ENCODE measurements at places on chromosomes 12 and 14.

DNA sequence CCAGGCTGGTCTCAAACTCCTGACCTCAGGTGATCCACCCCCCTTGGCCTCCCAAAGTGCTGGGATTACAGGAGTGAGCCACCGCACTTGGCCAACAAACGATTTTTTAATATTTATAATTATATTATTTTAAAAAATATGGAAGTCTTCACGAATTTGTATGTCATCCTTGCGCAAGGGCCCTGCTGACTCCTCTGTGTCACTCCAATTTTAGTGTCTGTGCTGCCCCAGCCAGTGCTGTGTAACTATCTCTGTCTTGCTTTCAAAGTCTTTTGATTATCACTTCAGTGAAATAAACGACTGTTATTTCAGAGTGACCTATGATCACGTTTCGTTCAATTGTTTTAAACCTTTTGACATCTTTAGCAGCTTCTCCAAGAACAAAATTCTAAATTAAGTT lies 13.1 kb upstream of the MMP17 start:
- DNase-seq, result no peak

GRCh38 chr12:120134307-120134980 lies 17.9 kb upstream of the RAB35 start:
- no peak for DNase-seq

- no peak for DNase-seq
These were observed 63.8 kb downstream of the CDC42BPB start for GRCh38 chr14:102993523-102993922.

DNA sequence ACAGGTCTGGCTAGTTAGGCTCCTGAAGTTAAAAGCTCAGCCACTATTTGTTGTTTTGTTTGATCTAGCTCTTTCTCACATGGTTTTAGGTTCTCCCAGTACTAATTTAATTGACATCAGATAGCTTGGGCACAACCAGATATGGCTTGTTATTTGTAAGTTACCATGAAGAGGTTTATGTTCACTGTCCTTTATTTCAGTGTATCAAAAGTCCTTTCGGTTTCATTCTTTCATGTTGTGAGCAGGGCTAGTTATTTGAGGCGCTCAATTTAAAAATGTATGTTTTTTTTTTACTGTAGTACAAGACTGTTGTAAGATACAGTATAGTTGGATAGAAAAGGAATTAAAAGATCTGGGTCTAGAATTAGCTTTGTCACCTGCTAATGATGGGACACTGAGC lies 7.0 kb downstream of the GPX2 start:
- DNase-seq, result no peak

GRCh38 chr14:92731622-92732115 lies 16.8 kb downstream of the LGMN start:
- DNase-seq, result no peak

- DNase-seq, result no peak
These were observed 437.9 kb upstream of the SOX5 start for GRCh38 chr12:24387381-24387780.

DNA sequence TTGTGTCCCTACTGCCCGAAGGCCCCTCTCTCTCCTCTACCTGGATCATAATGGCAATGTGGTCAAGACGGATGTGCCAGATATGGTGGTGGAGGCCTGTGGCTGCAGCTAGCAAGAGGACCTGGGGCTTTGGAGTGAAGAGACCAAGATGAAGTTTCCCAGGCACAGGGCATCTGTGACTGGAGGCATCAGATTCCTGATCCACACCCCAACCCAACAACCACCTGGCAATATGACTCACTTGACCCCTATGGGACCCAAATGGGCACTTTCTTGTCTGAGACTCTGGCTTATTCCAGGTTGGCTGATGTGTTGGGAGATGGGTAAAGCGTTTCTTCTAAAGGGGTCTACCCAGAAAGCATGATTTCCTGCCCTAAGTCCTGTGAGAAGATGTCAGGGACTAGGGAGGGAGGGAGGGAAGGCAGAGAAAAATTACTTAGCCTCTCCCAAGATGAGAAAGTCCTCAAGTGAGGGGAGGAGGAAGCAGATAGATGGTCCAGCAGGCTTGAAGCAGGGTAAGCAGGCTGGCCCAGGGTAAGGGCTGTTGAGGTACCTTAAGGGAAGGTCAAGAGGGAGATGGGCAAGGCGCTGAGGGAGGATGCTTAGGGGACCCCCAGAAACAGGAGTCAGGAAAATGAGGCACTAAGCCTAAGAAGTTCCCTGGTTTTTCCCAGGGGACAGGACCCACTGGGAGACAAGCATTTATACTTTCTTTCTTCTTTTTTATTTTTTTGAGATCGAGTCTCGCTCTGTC lies 1.8 kb downstream of the INHBE start:
- no peak for DNase-seq

DNA sequence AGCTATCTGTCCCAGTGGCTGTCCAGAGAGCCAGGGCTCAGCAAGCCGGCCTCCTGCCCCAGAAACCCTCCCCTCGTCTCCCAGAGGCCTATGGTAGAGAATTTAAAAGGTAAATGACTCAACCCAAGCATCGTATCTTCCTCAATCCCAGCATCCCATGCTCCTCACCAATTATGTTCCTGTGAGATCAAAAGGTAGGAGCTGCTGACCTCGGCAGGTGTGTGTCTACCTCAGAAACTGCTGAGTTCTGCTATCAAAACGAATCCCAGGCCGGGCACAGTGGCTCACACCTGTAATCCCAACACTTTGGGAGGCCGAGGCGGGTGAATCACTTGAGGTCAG lies 49.3 kb downstream of the FOXN3 start:
- no peak for DNase-seq

GRCh38 chr12:65462484-65462883 lies 184.0 kb downstream of the MSRB3 start:
- DNase-seq, result no peak

DNA sequence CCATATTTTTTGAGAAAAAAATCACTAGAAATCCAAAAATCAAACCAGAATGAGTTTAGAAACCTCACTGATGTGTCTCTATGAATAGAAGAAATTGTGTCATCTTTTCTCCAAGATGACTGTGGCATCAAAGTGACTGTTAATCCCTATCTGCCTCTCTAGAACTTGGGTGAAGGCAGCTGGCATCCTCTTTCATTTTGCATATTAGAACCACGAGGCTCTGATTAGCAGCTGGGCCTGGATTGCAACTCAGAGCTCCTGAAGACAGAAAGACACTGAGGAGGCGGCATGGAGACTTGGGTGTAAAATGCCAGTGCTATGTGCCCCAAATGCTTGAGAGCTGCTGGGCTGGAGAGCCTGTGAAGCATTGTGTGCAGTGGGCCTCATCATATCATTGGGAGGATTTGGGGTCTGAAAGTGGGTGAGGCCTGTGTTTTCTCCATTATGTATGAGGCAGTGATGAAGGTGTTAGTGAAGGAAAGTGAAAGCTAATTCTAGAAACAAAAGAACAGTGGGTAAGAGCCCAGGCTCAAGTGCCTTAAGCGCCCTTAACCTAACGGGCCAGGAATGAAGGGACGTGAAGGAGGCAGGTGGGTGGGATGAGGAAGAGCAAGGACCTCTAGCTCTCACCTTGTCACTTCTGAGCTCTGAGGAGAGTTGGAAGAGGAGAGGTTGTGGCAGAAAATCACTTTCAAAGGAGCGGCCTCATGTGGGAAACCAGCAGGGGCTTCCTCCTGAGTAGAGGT lies 26.2 kb downstream of the NKX2-8 start:
- DNase-seq, result no peak

- no peak for DNase-seq
These were observed 16.7 kb upstream of the TTC9 start for GRCh38 chr14:70624972-70625371.

DNA sequence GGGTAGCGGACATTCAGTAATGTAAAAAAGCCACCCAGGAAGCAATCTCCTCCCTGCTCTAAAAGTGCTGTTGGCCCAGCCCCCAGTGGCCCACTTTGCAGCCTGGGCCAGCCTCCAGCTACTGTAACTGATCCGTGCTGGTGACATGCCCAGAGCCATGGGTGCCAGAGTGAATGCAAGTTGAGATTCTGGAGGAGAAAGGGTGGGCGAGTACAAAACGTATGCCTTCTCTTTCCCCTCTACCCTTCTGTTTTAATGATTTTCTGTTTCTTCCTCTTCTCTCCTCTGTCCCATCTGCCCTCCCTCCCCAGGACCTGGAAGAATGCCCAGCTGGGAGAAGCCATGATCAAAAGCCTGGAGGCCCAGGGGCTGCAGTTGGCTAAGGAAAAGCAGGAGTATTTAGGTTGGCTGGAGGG lies 16.9 kb downstream of the PLEKHD1 start:
- DNase-seq, result no peak

DNA sequence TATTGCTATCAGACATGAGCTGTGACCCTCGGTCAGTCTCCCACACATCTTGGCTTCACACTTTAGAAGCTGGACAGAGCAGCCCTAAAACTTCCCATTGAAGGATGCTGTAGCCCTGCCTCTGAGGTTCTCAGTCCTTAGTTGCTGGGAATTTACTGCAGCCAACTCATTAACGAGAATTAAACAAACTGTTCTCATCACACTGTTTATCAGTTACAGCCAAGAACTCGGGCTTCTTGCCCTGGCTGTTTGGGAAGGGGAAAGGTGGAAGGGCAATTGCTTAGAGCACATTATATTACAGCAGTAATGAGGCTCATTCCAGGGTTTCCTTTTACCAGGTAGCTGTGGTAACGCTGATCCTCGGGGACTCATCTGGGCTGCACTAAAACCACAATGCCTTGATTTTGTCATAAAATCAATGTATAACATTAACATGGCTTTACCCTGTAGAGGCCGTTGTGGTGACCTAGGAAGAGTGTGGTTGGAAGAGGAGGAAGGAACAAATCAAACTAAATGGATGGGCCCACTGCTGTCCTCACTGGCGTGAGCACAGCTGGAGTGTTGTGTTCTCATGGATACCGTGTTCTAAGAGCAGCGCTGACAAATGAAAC lies 87.1 kb downstream of the GPR135 start:
- no peak for DNase-seq

- no peak for DNase-seq
These were observed 16.9 kb downstream of the LRRK2 start for GRCh38 chr12:40241741-40242140.

DNA sequence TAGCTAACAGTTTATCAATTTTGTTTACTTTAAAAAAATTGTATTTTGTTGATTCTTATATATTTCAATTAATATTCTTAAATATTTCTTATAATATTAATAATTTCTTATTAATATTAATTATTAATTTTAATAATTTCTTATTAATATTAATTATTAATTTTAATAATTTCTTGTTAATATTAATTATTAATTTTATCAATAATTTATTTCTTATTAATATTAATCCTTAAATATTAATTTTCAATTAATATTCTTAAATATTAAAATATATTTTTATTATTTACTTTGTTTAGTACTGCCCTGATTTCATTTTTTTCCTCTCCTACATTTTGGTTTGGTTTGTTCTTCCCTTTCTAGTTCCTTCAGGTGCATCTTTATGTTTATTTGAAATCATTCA lies 1208.1 kb downstream of the LRFN5 start:
- no peak for DNase-seq

DNA sequence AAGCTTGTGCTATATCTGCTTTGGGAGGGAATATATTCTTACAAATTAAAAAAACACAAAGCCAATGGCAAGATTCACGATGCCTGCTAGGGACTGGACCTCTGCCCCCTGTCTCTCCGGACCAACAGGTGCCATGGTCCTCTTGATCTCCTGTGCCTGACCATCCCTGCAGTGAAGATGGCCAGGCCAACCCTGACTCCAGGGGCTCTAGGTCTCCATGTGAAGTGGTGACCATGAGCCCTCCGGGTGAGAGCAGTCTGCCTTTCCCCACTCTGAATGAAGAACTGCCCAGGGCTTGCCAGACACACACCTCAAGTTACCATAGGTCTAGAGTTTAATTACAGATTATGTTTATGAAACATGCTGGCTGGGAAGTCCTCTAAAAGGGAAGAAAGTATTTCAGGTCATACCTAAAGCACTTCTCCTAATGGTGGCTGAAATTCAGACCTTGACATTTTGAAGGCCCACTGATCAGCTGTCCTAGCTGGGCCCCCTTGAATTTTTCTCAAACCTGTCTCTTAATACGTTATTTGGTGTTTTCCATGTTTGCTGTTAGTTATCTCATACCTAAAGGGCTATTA lies 1.4 kb downstream of the ARHGDIB start:
- no peak for DNase-seq

DNA sequence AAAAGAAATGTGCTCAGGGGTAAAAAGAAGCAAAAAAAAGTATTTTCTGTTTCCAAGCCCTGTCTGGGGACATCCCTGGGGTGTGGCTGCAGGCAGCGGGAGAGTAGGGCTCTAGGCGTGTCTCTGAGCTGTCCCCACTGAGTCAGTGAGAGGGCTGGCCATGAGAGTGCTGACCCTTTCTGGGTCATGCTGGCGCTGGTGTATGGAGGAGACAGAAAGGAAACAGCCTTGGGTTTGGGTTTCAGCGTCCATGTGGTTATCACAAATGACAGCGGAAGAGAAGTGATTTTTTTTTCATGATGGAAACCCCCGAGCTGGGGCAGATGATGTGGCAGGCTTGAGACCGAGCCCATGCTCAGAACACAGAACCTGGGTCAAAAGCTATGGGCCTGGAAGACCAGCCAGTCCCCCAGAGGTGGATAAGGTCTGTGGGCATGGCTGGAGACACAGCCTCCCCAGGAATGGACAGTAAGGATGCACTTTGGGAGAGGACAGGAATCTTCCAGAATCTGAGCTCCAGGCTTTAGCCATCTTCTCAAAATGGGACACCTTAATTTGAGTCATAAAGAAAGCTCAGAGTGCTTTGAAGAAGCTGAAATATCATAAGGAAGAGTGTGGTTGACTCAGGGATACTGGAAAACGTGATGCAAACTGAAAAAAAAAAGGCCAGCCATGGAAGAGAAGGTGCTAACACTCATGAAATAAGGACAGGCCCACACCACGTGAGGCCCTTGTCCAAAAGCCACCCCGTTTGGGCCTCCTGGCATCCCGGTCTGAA lies 36.2 kb downstream of the SYNE3 start:
- no peak for DNase-seq

DNA sequence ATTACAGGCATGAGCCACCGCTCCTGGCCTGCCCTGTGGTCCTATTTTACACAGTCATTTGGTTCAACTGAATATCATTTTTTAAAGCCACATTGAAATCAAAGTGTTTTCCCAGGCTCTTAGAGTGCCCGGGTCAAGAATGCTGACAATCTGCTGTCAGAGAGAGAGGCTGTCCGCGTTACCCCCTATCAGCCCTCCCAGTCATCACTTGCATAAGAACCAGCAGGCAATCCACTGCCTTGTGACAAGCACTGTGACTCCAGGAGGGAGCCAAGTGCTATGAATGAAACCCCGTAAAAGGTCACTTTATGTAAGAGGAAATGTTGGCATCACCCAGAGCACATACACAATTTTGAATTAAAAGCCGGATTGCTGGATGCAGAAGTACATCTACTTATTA lies 13.5 kb downstream of the PHLDA1 start:
- no peak for DNase-seq

DNA sequence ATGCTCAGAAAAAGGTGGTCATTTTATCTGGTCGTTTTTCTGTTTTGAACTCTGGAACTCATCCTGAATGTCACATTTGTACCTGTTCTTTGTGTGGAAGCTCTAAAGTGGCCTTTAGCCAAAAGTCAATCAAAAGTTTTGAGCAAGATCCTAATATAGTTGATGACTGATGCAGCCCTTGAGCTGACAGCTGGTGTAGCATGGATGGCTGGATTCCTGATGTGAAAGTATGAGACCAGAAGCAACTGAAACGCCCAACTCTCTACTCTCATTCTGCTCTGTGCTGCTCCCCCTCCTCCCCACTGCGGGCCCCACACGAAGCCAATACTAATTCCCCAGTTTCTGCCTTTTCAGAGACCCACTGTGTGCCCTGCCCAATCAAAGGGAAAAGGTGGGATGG lies 10.3 kb upstream of the MYH7 start:
- DNase-seq, result no peak

All from HEK293T (cell line).